Activated CD4-positive, alpha-beta T cell treated with anti-CD3 and anti-CD28 coated beads for 1 hour (primary cell): ENCODE measurements at places on chromosomes 13 and 19.

DNA sequence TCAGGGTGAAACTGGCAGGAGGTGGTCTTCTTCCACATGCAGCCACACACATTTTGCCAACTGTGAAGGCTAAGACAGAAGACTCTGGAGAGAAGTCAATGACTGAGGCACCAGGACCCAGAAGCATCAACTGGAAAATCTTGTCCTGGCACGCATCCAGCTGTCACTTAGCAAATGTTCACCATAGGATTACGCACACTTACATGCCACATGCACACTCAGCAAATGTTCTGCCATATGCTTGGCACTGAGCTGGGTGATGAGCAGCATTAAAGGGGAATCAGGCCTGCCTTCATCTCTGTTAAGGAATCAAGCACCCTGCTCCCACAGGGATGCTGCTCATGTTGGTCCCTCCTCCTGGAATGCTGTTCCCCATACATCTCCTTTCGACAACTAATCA lies 5.1 kb downstream of the ZNF599 start:
- DNase-seq = no peak

DNA sequence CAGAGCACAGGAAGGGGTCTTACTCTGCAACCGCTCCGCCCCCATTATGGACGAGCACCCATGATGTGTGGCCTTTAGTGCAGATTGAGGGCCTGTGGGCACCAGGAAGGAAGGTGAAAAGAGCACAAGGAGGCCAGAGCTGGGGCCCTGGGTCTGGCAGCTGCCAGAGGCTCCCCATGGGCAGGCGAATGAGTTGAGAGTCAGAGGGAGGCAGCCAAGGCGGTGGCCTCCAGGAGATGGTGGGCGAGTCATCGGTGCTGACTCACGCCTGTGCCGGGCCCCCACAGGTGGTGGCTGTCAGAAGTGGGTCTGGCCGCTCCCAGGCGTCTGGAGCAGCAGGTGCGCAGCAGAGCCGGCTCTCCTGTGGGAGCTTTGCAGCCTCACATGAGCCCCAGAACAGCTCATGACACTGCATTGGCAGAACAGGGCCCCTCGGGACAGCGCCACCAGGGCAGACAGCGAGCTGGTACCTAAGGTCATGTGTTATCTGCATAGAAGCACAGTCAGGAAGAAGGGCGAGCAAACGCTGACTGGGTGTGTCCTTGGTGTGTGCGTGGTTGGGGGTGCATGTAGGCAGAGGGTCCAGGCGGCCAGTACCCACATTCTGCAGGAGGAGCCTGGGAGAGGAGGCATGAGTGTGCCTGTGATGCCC lies 68.8 kb downstream of the CHST8 start:
- DNase-seq = no peak

- DNase-seq = no peak
Measured at GRCh38 chr19:14502334-14503092, 6.6 kb upstream of the GIPC1 start.

DNA sequence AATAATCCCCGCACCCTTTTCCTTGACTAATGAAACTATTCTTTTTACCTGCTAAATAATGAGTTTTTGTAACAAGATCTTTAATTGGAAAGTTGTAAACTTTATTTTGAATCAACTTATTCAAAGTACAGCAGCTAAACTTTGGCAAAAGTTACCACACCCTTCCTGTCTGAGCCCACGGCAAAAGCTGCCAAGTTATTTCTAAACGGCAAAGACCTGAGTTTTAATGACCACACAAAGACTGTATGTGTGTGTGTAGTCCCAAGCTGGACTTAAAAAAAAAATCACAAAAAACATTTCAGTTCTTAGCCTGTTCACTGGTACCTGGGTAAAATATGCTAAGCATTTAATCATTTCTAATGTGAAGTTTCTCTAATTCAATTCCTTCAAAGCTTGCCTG lies 60.7 kb downstream of the ZAR1L start:
- DNase-seq = no peak

GRCh38 chr19:43594710-43595604 lies 977 bp downstream of the IRGQ start:
- peak; percentile 58 for DNase-seq

DNA sequence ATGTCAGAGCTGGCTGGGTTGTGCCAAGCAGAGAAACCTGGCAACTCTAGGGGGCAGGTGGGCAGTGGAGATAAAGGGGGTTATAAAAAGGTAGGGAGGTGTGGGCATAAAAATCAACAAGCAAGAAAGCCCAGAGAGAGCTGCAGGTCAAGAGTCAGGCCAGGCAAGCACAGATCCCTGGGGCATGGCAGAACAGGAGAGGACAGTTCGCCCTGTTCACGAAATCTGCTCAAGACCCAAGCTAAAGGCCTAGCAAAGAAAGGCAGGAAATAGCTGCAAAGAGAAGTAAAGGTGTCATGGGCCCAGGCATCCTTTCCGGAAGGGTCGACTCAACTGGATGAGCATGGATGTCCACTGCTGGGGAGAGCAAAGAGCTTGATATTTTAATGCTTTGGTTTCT lies 3.4 kb downstream of the MBNL2 start:
- no peak for DNase-seq
